Activated T-helper 17 cell treated with anti-CD3 and anti-CD28 coated beads, Interleukin-2, amount 50 U/mL, for 72 hours (primary cell): ENCODE measurements at places on chromosomes 7 and 10.

DNA sequence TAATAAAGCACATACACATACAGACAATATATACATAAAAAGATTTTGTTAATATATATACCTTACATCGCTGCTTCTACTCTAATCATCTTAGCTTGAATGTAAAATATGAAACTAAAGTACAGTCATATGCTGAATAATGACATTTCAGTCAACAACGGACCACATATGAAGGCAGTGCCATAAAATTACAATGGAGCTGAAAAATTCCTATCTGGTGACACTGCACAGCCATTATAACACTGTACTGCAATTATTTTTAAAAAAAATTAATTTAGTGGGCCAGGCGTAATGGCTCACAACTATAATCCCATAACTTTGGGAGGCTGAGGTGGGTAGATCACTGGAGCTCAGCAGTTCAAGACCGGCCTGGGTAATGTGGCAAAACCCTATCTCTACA is 122.3 kb downstream of the JMJD1C start:
- no peak for ATAC-seq

GRCh38 chr7:51000956-51001355 is 218.3 kb upstream of the GRB10 start:
- ATAC-seq: no peak

DNA sequence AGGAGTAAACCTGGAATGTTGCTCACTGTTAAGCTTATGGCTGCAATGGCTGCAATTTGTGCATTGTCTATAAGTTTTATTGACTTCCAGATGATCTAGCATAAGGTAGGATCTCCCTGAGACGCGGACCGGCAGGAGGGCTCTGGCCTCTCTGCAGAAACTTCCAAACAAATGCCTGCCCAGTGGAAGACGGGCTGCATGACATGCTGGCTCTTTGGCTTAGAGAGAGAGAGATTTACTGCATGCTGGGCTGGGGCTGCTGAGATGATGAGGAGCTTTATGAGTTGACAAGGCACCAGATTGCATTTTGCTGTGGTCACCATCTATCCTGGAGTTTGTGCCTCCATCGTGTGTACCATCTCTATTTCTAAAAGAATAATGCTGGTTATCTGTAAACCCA is 193.2 kb downstream of the GALNT17 start:
- ATAC-seq: no peak

GRCh38 chr10:29748109-29748650 is 113.4 kb upstream of the SVIL start:
- no peak for ATAC-seq

DNA sequence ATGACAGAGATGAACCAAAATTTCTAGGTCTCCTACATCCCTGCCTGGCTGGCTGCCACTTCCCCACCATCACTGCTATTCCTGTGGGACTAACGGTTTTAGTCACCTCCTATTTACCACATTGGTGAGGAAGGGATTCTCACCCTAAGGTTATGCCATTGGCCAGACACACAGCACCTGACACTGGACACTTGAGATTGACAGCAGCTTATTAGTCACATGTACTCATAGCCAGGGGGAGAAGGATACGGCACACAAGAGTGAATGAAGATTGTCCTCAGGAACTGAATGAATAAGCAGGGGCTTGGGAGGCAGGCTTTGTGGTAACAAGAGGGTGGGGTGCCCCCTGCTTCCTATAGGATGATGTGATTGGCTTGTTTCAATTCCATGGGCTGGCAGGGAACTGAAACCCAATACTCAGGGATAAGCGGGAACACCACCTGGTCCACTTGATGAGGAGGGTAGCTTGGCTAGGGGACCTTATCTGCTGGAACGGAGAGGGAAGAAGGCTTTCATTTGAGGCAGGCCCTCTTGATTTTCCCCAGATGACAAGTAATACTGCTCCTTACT is 99.0 kb downstream of the SPAG6 start:
- ATAC-seq: no peak

- ATAC-seq: no peak
These were observed 267.7 kb downstream of the TNS3 start for GRCh38 chr7:47314248-47314647.

DNA sequence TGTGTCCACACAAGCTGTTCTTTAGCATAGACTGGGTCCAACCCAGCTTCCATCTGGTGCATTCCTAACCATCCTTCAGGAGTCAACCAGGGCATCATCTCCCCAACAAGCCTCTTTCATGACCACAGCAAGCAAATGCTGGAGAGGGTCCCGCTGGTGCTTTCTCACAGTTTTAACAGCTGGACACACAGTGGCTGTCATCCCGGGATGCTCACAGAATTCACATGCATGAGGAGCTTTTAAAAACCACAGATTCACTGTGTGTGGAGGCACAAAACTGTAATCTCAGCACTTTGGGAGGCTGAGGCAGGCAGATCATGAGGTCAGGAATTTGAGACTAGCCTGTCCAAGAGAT is 6.4 kb upstream of the CYP3A7 start:
- ATAC-seq: no peak
